Fibroblast of the conjunctiva (primary cell): ENCODE measurements at places on chromosomes 2 and 18.

- DNase-seq = no peak
Observed at GRCh38 chr18:71079606-71080005, 790.8 kb downstream of the SOCS6 start.

GRCh38 chr2:207619764-207620203 lies 5.4 kb downstream of the METTL21A start:
- no peak for DNase-seq

DNA sequence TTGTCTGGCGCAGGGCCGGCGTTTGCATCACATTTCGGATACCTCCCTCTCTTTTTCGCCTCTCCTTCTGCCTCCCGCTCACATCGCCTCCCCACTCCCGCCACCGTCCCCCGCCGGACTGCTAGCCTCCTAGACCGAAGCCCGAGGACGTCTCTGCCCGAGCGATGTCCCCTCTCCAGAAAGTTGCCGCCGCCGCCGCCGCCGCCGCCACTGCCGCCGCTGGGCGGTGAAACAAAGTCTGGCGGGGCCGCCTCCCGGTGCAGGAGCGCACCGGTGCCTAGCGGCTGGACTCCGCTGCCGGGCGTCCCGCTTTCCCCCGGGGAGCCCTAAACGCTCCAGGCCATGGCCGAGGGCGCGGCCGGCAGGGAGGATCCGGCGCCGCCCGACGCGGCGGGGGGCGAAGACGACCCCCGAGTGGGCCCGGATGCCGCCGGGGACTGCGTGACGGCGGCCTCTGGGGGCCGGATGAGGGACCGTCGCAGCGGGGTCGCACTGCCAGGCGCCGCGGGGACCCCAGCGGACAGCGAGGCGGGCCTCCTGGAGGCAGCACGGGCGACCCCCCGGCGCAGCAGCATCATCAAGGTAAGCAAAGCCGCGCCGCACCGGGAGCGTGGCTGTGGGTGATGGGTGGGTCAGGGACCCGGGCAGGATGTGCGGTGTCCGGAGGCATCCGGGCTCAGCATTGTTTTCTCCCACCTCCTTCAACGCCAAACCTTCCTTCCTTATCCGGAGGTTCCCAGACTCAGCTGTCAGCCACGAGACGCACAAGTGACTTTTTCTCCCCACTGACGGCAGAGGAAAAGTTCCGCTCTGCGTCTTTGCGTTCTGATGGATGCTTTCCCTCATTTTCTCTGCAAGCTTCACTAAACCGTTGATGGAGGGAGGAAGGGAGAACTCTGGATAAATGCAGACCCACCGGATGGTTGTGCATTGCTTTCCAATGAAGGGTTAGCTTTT lies 643 bp downstream of the PLCL1 start:
- no peak for DNase-seq

- DNase-seq = no peak
Observed at GRCh38 chr2:64213532-64214275, 69.5 kb upstream of the PELI1 start.

- peak; percentile 43 for DNase-seq
Observed at GRCh38 chr2:154125891-154126290, 254.2 kb downstream of the GALNT13 start.

GRCh38 chr2:197339496-197340220 lies 29.1 kb upstream of the ANKRD44 start:
- no peak for DNase-seq

DNA sequence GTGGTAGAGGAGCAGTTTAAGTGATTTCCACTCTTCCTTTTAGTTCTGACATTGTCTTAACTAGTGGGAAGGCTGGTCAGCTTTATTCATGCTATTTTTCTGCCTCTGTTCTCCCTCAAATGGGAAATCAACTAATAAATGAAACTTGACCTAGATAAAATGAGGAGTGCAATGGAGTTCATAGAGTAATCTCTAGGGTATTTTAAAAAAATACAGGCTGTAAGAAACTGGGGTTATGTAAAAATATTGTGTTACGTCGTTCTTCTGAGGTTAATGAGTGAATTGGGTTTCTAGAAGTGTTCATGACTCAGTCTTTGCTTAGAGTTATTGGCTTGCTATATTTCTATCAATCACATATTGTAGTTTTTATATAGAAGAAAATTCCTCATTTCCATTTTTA lies 734.5 kb downstream of the MBD2 start:
- no peak for DNase-seq

GRCh38 chr2:230601510-230601909 lies 111.1 kb upstream of the CAB39 start:
- no peak for DNase-seq

- no peak for DNase-seq
Observed at GRCh38 chr2:232372231-232373208, 6.0 kb upstream of the ALPP start.

DNA sequence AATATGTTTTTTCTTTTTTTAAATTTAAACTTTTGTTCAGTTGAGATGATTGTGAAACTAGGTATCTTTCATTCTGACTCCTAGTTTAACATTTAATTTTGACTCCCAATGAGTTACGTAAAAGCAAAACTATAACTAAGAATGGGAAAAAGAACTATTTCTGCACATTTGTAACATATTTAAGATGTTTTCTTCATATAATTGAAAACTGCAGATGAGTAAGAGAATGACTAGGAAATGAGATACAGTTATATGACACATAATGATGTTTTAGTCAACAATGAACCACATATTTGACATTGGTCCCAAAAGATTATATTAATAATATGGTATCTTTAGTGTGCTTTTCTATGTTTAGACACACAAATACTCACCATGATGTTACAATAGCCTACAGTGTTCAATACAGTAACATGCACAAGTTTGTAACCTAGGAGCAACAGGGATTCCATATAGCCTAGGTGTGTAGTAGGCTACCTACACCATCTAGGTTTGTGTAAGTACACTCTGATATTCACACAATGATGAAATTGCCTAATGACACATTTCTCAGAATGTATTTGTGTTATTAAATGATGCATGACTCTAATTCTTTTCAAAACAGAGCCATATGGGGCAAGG lies 12.6 kb downstream of the ERMN start:
- DNase-seq = no peak

GRCh38 chr2:109521233-109522062 lies 92.3 kb downstream of the SEPTIN10 start:
- no peak for DNase-seq

GRCh38 chr2:218010984-218011652 lies 8.3 kb upstream of the TNS1 start:
- no peak for DNase-seq

- DNase-seq = no peak
Observed at GRCh38 chr18:59649591-59649990, 47.6 kb downstream of the CCBE1 start.

DNA sequence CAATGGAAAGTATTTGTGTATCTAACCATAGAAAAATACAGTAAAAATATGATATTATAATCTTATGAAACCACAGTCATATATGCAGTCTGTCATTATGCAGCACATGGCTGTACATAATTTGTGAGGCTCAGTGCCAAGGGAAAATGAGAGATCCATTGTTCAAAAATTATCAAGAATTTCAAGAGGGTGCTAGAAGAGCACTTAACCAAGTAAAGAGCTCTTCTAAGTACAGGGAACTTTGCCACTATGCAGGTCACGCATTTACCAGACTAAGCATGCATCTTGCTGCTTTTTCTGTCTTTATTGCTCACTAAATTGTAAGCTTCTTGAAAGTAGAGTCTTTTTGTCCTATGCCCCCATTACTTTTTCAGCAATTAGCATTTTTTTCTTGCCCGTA lies 438.0 kb downstream of the LRP1B start:
- DNase-seq = no peak

DNA sequence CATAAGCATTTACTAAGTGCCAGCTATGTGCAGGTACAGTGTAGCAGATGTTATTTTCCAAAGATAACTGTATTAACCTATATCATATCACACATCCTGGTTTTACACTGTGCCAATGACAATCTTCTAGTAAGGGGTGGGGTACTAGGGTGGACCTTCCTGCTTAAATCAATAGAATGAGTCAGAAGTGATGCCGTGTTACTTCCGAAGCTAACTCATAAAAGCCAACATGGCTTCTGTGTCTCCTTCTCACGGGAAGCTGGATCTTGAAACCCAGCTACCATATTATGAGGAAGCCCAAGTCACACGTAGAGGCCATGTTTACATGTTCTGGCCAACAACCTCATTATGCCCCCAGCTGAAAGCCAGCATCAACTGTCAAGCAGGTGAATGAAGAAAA lies 59.1 kb downstream of the MRPL33 start:
- no peak for DNase-seq

DNA sequence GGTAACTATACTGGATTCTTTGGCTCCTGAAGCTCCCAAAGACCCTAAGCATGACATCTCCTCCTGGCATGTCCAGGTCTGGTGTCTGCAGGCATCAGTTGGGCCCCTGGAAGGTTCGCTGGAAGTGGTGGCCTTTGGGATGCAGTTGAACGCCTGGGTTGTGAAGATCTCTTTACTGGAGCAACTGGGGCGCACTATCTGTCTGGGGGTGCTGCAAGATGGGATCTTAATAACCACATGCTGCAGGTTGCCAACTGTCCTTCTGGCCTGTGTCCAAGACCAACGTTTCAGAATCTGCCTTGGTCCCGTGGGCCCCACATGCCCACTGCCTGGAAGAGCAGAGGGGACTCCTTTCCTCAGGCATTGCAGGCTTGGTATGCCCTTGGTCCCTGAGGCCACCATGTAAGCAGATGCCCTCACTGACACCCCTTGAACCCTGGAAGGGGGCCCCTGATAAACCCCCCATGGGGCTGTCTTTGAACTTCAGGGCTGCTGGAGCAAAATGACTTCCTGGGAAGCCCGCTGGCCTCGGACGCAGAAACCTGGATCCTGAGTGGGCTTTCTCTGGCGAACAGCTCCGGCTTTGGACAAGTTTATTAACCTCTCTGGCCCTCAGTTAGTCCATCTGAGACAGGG lies 101.9 kb downstream of the TWIST2 start:
- no peak for DNase-seq

DNA sequence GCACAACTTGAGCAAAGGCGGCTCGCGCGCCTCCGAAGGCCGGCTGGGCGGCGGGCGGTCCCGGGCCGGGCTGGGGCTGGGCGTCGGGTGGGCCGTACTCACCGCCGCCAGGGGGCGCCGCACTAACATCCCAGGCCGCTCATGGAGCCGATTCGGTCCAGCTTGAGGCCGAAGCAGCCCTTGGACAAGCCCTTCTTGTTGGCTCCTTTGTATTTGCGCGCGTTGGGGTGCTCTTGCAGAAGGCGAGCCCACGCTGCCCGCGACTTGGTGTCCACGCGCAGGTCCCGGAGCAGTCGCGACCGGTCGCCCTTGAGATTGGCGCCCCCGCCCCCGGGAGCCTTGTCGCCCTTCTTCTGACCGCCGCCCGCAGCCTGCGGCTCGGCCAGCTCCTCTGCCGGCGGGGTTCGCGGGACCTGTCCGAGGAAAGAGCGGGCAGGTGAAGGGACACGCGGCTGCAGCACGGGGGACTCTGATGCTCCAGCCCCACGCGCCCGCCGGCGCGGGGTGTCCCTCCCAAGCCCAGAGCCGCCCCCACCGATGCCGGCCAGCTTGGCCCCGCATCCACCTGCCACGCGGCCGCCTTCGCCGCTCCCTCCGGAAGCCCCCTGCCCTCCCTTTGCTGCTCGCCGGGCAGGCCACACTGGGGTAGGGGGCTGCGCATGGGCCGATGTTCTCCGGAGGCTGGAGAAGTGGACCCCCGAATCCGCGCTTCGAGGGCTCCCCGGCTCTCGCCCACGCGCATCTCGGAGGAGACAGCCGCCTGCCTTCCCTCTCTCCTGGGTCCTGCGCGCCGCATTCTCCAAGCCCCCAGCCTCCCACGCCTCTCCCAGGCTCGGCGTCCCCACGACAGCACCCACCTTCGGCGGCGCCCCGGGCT lies 655 bp downstream of the NPPC start:
- DNase-seq = peak; percentile 76

GRCh38 chr2:163187995-163188655 lies 349.6 kb upstream of the KCNH7 start:
- no peak for DNase-seq

- DNase-seq = no peak
Observed at GRCh38 chr2:38622210-38622609, 19.5 kb upstream of the HNRNPLL start.

GRCh38 chr2:26033270-26033817 lies 540 bp upstream of the RAB10 start:
- DNase-seq = peak; percentile 70
